Smooth muscle cell of the brain vasculature (primary cell): ENCODE measurements at places on chromosomes 3 and 15.

- no peak for DNase-seq
Observed at GRCh38 chr3:14212032-14212431, 33.4 kb downstream of the LSM3 start.

DNA sequence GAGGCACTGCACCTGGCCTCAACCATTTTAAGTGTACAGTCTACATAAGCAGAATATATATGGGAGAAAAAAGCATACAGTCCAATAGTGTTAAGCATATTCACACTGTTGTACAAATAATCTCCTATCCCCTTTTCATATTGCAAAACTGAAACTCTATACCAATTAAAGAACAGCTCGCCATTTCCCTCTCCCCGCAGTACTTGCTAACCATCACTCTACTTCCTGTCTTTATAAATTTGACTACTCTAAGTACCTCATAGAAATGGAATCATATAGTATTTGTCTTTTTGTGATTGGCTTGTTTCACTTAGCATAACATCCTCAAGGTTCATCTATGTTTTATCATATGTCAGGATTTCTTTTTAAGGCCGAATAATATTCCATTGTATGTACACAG lies 21.6 kb upstream of the TASOR start:
- DNase-seq, result no peak

DNA sequence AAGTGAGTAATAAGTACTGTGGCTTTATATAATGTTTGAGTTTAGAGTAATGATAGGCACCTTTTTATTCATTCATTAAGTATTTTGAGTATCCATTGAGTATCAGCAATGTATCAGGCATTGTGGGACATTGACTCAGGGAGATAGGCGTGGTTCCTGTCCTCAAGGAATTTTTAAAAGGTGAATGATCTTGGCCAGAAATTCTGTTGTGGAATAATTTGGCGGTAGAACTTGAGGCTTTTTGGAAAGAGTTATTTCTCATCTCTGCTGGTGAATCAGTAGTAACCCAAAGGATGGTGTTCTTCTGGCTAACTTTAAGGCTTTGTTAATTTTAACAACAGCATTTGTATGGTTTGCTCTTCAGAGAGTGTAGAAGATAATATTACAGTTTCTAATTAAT lies 2.0 kb downstream of the RAB7A start:
- no peak for DNase-seq

DNA sequence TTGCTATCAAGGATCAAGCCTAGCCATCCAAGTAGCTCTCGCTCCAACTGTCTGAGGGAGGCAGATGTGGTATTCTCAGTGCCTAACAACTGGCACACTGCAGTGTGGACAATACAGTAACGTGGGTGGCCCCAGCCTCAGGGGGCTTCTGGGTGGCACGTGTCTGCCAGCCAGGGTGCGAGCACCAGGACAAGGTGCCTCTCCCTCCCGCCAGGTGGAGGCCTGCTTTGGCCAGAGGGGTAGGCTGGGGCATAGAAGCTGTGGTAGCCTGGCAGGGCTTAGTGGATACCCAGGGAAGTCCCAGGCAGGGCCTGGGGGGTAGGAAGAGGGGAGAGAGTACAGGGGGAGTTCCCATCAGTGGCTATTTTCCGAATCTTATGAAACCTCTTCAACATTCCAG lies 234.0 kb downstream of the PLCL2 start:
- DNase-seq, result no peak

- DNase-seq, result no peak
Observed at GRCh38 chr3:186320862-186321568, 41.0 kb downstream of the DGKG start.

DNA sequence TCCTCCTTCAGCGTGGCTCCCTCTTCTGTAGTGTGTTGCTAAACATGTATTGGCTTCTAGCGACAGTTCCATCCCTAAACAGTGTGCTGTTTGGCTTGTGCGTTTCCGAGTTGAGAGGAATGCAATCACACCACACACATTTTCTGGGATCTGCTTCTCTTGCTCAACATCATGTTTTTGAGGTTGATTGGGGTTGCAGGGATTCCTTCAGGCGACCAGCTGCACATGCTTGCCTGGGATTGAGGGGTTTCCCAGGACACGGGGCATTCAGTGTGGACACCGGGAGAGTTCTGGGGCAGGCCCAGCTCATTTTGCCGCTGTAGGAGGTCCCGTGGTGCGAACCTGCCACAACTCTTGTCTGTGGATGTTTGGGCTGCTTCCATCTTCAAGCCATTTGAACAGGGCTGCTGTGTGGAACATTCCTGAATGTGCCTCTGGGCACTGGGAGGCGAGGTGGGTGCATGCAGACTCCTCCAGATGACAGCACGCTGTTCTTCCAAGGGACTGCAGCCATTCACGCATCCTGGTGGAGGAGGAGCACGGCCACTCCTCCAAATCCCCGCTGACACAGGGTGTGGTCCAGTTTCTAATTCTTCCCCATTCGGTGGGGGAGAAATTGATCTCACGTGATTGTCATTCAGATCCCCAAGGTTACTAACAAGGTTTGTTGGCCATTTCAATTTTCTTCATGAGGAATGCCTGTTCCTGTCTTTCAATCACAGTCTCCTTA lies 82.8 kb downstream of the PLXNA1 start:
- DNase-seq, result no peak

DNA sequence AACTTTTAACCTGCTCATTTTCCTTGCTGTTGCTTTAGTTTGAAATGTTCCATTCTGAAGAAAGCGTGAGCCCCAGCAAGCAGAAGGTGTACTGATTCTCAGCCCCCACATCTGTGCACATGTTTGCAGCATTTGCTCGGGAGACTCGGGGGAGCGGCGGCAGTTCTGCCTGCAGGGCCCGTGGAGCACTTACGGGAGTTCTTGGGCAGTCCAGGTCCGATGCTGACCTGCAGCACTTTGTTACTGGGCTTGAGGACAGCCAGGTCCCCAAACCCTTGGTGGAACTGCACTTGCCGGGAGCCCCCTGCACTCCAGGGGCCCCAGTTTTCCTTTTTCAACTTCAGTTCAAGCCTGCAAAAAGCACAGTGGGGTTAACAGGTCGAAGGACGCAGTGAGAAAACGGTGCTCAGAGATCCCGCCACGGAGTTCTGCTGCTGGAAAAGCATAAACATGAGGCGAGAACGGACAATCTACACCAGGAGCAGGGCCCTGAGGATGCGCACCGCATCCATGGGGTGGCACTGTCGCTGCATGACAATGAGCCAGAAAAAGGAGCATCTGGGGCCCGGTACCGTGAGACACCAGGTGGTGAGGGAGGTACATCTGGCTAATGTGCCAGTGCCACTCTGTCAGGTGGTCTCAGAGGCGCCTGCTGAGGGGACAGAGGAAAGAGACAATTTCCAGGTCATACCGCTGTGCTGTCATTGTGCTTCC lies 45.6 kb upstream of the LDHAL6B start:
- no peak for DNase-seq

- no peak for DNase-seq
Observed at GRCh38 chr15:100807028-100807427, 72.6 kb upstream of the ALDH1A3 start.

- DNase-seq, result no peak
Observed at GRCh38 chr3:130669740-130670139, 76.9 kb downstream of the PIK3R4 start.

GRCh38 chr15:35944945-35945585 lies 399.1 kb upstream of the DPH6 start:
- DNase-seq, result no peak

GRCh38 chr3:155079468-155079745 lies 712 bp upstream of the MME start:
- DNase-seq, result no peak

DNA sequence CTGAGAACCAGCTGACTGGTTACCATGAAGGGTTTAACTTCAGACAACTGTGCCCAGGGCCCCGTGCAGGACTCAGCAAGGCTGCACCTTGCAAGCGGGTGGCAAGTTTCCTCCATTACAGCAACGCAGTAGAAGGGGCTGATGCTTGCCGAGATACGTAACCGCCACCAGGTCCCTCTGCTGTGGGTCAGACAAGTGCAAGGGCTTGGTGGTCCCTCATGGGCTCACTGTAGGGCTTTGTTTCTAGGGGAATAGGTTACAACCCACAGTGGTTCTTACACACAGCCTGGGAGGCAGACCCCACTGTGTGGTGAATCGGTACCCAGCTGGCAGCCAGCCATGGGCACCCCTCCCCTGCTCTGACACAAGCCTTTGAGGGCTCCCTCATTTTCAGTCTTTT lies 15.5 kb upstream of the SNRPA1 start:
- DNase-seq, result no peak

DNA sequence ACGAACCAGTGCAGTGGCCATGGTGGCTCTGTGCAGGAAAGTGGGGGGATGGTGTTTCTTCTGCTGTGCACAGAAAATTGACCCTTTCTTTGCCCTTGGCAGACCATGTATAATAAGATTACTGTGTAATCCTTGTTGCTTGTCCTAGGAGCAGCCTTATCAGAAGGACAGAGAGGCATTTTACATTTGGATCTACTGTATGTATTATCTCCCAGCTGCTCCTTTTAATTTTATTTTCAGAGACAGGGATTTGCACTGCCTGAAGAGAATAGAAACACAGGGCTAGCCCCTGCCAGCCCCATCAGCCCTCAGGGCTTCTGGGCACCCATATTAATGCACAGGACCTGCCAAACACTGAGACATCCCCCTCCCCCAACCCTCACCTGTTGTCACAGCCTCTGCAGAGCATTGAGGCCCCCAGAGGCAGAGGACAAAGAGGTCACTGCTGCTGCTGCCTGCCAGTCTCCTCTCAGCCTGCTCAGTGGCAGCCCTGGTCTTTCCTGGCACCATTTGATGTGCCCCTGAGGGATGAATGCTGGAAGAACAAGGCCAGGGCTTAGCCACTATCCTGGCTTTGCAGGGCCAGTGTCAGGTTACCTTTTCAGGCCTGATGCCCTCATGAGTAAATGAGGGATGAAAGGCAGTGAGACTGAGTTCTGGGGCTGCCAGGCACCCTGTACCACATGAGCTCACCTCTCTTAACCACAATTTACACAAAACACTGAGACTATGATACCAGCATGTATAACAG lies 533.4 kb downstream of the NTRK3 start:
- no peak for DNase-seq

DNA sequence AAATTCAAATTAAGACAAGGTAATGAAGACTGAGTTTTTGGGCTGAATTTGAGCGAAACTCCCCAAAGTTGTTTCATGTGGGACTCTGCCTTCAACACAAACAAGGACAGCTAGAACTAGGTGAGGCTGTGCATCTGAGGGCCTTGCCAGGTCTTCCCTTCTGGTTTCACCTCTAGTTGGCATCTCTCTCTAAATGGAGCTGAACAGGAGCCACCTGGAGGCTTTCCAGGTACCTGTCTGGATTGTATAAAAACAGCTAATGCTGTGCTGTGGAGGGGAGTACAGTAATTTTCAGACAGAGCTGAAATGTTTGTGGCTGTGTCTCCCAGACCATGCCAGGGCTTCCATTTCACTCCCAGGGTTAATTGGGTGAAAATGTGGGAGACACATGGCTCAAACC lies 27.1 kb downstream of the TRIM71 start:
- no peak for DNase-seq

DNA sequence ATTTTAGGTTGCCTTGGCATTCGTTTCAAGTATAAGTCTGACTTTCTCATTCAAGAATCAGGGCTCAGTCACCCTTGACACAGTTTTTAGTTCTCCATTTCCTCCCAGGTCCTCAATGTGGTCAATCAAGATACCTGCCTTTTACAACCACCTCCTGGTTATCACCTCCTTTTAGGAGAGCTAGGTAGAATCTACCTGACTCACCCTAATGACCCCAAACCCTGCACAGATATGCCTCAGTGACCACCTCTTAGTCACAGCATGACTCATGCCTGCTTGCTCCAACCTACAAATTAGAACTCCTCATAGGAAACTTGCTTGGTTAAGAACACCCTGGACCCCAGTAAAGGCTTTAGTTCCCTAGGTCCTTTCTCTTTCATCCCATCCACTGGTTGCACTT lies 22.5 kb downstream of the DMXL2 start:
- no peak for DNase-seq

DNA sequence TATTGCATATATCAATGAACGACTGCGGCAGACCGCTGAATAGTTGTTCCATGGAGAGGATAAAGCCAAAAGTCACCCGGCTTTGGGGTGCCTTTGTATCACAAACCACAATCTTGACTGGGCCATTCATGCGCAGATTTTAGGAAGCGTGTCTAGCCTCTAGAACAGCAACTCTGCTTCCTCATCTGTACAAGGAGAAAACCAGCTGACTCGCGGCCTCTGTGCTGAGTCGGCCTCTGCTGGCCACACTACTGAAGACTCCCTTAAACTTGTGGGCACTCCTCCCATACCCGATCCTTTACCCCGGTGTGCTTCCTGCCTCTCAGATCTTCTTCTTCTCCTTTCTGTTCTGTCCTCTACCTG lies 872 bp downstream of the DLEC1 start:
- no peak for DNase-seq

DNA sequence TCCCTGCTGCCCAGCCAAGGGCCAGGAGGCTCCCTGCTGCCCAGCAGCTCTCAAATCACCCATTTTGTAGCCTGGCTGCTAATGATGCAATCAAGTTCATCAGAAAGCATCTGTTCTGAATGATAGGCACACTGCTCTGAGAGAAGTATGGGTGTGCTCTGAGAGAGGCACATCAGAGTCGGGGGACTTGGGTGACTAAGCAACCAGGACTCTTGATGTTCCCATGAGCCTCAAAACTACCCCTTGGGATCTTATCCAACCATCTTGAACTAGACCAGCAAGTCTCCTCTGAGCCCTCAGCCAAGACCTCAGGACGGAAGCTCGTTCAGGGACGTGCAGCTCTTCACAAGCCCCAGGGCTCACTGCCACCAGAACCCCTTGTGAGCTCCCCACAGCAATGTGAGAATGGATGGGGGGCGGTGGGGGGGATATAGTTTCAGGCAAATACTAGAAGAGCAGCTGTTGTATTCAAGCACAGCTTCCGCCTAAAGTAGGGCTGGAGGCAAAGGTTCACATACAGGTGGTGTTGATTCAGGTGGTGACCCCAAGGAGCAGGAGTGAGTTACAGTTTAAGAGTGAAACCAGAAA lies 52.2 kb upstream of the HES1 start:
- DNase-seq, result no peak

- no peak for DNase-seq
Observed at GRCh38 chr15:28922707-28923012, 36.9 kb downstream of the APBA2 start.

DNA sequence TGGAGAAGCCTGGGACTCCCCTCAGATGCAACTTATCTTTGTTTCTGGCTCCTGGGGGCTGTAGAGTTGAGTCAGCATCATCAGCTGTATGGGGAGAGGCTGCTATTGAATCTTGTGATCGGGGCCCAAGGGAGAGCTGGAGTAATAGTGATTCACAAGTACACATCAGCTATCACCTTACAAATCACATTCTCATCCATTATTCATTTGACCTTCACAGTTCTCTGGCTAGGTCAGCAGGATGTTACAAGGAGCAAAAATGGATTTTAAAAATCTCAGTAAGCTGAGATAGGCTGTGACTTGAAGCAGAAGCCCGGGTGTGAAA lies 175.0 kb downstream of the OPA1 start:
- DNase-seq, result no peak

- peak; percentile 39 for DNase-seq
Observed at GRCh38 chr3:33074217-33075067, 22.5 kb downstream of the GLB1 start.

DNA sequence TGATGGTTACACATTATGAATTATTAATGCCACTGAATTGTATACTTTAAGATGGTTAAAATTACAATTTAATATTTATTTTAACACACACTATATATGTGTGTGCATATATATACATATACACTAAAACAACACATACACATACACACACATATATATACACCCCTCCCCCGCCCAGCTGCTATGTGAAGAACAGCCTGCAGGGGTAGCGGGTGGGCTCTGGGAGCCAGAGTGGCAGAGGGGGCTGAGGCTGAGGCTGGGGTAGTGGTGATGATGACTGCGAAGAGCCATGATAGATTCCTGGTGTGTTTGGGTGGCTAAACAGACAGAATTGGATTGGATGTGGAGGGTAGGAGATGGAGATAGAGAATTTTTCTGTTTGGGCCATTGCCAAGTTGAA lies 39.4 kb upstream of the APEH start:
- DNase-seq, result no peak
